ENCODE measurements at places on chromosomes 3 and 15.

DNA sequence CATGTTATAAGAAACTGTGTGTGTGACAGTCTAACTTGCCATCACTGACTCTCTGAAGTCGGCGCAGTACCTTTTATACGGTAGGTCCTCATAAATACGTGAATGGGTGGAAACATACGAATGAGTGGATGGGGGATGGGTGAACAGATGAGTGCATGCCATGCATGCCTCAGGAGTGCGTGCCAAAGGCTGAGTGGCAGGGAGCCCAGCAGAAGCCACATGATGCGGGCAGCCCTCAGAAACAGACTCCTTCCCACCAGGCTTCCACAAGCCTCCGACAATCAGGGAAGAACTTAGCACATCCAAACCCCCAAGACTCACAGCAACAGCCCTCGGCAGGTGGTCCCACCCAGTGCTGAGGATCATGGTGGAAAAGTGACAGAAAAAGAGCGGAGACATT is 16.7 kb downstream of the HCN4 start:
- DNase-seq = no peak

DNA sequence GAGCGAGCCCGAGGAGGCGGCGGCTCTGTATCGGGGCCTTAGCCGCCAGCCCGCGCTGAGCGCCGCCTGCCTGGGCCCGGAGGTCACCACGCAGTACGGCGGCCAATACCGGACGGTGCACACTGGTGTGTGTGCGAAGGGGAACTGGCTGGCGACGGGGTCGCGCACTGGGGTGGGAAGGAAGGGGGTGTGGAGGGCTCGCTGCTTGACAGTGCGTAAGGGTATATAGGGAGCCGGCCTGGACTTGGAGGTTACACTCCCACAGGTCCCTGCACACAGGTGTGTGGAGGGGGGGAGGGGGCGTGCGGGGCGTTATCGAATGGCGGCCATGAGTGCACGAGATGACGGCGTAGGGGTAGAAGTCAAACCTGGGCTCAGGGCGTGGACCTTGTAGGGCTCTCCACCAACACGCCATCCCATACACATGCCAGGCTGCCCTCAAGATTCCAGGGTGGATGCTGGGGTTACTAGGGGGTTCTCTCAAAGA is 389 bp downstream of the APEH start:
- no peak for DNase-seq

GRCh38 chr3:171417813-171418212 is 42.4 kb downstream of the TNIK start:
- peak; percentile 13 for DNase-seq

- DNase-seq = no peak
Observed at GRCh38 chr3:14278265-14278798, 99.7 kb downstream of the LSM3 start.

- no peak for DNase-seq
Observed at GRCh38 chr3:42263354-42264346, 2.3 kb downstream of the CCK start.

DNA sequence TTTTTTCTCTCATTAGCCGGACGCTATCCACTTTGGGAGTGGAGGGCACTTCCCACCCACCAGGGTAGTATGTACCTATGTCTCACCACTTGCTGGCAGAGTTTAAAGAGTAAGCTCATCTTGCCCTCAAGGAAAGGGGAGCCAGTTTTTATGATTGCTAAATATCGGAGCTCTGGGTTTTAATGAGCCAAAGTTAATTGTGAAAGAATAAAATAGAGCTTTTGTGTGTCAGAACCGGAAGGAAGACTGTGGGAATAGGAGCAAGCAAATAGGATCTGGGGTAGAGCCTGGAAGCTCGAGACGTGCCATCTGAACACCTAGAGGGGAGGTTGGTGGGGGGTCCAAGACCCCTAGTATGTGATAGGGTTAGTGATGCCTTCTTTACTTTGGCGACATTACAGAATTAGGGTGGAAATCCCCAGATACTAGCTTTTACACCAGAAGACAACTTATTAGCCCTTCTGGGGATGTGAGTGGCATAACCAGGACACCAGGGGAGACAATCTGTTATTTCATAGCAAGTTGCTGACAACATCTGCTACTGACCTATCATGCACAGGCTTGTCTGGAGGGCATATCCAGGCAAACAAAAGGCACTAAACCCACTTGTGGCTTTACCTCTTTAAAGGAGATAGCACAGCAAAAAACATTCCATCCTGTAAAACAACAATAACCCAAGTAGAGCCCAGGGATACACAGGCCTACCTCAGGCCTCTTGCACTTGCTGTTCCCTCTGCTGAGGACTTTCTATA is 333.8 kb downstream of the ZNF621 start:
- DNase-seq = no peak

DNA sequence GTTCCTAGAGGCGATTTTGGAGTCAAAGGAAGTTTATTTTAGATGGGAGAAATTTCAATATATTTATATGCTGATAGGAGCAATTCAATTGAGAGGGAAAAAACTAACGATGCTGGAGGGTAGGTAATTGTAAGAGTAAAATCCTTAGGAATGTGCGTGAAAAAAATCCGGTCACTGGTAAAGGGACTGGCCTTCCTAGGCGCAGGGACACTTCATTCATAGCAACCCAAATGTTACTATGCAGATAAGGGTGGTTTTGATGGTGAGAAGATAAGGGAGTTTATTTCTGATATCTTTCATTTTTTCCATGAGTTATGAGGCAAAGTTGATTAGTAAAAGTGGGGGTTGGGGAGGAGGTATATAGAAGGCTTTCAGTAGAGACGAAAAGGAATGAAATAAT is 1.1 kb upstream of the PIAS1 start:
- no peak for DNase-seq
